Activated naive CD8-positive, alpha-beta T cell treated with anti-CD3 and anti-CD28 coated beads, Interleukin-2, amount 50 U/mL, for 24 hours (primary cell): ENCODE measurements at places on chromosomes 1 and 21.

- DNase-seq, result no peak
Observed at GRCh38 chr1:77513839-77514763, 168.4 kb downstream of the ZZZ3 start.

DNA sequence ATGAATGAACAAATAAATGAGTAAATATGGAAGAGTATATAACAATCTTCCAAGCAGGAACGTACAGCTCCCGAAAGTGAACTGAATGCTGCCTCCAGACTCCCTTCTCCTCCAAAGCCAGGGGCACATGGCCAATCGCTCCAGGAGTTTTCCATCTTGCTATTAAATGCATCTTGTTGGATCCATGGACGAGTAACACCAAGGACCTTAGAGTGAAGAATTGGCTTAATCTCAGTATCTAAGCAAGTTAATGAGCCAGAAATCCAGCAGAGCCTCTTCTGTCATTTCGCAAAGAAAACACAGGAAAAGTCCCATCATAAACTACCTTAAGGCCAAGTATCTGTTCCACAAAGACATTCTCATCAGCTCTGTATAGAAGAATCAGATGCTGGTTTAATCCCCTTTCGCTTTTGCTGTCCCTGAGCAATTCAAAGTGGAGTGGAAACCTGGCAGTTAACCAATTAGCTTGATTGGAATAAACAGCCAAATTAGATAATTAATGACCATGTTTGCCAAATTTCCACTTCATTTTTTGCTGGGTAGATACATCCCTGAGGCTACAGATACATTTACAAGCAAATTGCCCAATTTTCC is 116.0 kb downstream of the MIS18A start:
- no peak for DNase-seq

DNA sequence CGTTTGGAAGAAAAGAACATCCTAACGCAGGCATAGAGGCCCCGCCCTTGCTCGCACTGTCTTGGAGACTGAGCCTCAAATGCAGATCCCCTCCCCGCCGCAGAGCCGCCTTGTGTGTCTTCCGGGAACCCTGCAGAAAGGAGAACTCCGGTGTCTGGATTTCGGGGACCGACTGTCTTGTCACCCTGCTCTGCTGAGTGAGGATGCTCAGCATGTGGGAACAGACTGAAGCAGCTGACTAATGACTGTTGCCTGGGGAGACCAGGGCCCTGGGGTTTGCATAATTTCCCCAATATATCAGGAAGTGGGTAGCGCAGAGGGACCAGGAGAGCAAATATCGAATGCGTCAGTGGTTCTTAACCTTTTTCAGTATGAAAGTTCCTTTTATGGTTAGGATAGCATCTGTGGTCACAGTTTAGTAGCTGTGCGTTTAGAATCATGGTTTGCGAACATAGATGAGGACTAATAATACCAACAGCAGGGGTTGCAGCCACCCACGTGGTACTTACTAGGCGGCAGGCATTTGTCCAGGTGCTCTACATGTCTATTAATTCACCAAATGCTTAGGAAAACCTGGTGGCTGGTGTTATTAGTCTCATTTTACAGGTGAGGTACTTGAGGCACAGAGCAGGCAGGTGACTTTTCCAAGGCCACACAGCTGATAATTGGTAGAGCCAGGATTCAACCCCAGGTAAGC is 14.3 kb downstream of the GPR137B start:
- no peak for DNase-seq

DNA sequence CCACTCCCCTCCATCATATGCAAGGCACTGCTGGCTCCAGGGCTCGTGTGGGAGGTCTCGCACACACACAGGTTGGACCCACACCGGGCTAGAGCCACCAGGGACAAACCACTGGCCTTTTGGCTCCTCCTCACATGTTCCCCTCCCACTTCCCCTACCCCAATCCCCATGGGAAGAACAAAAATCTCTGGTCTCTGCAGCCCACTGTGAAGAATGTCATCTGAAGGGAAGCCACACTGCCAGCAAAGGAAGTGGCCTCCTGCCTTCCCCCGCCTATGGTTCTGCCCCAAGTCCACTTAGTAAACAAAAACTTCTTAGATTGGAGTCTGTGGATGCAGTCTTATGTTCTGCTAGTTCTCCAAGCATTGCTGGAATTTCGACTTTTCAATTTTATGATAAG is 24.2 kb downstream of the OLFML3 start:
- DNase-seq, result no peak

DNA sequence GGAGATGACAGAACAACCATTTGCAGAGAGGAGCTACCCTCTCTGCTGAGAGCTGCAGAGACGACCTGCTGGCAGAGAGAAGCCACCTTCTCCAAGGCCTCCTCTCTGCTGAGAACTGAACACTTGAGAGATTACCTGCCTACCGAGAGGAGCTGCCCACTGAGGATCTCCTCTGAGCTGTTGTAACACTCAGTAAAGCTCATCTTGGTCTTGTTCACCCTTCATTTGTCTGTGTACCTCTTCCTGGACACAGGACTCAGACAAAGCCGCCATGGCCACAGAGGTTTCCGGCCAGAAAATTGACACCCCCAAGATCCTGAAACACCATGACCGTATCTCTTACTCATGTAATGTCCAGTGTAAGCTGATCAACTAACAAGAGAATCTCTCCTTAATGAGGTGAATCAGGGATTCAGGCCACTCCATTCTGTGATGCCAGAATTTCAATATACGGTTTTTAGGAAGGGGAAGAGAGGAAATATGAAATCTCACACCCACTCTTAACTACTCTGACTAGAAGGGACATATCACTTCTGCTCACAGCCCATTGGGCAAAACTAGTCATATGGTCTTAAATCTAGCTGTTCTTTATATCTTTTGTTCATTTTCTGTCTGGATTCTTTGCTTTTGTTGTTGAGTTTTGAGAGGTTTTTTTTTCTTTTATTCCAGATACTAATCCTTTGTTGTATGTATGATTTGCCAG is 83.8 kb downstream of the RHOU start:
- DNase-seq, result no peak
